Body of pancreas (tissue), 4 donors: ENCODE measurements at places on chromosomes 4 and X. TPM values are rescaled to one million over a fixed set of nuclear protein-coding genes. Genes with fewer than 3 reads are reported as not detected.

The XAGE2 gene
- total RNA-seq, result not detected

The NUP62CL gene
- 3.3 TPM for total RNA-seq

The DAPP1 gene
- total RNA-seq, result 2.3 TPM

DNA sequence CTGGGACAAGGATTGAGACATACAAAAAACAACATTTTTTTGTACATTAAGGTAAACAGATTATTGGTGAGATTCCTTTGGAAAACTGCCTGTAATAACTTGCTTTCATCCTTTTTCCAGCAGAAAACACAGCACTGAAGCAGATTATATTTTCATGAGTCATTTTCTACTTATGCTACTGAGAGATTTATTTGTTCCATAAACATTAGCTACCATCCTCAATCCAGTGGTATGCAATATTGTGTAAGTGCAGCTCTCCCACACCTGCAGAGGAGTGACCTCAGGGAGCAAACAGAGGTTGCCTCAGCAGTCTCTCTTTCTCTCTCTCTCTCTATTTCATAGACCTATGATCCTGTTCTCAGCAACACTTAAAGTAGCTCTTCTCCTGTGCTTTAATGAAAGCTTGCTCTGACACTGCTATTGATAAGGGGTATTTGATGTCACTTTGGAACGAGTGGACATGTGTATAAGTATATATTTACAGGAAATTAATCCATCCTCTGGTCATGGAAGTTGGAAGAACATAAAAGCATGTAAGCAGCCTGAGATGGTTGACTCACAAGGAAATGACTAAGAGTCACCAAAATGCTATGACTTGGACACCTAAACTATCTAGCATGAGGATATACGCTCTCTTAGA lies 163.7 kb upstream of the SPANXC start:
- no peak overlapping the region for H3K4me3 ChIP-seq
- no peak for DNase-seq
- H3K36me3 ChIP-seq, result no peaks in the 10 kb centered on the region
- no peaks in the 10 kb centered on the region for H3K4me1 ChIP-seq

- H3K4me3 ChIP-seq, result no peak overlapping the region
- no peaks in the 10 kb centered on the region for H3K4me1 ChIP-seq
Measured at GRCh38 chrX:9903146-9903545, 64.0 kb upstream of the CLDN34 start.

DNA sequence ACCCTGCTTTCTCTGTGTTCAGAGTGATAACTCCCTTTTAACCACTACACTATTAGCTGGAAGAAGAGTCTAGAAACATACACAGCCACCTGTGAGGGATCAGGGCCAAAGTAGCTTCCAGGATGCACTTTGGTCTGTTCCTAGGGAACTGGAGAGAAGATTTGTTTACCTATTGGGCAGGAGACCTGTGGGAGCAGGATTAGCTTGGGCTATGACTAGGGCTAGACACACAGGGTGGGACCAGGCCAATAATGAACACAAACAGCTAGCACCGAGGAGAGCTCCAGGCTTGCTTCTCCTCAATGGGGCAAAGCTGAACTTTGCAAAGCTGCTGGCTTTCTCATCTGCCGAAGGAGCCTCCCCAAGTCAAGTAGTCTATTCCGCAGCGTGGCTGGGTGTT lies 24.4 kb upstream of the MAP7D3 start:
- H3K27me3 ChIP-seq, result no peaks in the 10 kb centered on the region
- no peak overlapping the region for H3K27ac ChIP-seq
- no peaks in the 10 kb centered on the region for H3K4me1 ChIP-seq
- no peak overlapping the region for H3K4me3 ChIP-seq

- no peaks in the 10 kb centered on the region for H3K36me3 ChIP-seq
- H3K4me1 ChIP-seq, result no peaks in the 10 kb centered on the region
- H3K27me3 ChIP-seq, result no peaks in the 10 kb centered on the region
- no peak for DNase-seq
Measured at GRCh38 chr4:90584051-90584450, 456.9 kb downstream of the CCSER1 start.

- no peaks in the 10 kb centered on the region for H3K27me3 ChIP-seq
- no peaks in the 10 kb centered on the region for H3K36me3 ChIP-seq
- no peak overlapping the region for H3K27ac ChIP-seq
- no peak overlapping the region for H3K4me3 ChIP-seq
- no peak for DNase-seq
Measured at GRCh38 chrX:144840616-144841015, 406.7 kb upstream of the SPANXN1 start.

DNA sequence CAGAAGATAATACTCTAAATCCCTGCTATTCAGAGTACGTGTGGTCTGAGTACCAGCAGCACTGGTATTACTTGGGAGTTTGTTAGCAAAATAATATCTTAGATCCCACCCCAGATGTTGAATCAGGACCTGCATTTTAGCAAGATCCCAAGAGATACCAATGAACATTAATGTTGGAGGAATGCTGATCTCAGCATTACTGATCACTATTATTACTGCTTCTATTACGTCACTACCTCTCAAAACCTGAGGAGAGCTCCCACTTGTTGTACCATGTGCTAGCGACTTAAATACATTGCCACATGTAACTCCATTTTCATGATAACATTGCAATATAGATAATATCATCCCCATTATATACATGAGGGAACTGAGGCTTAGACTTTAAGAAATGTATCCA lies 185.2 kb downstream of the SPRY1 start:
- no peak overlapping the region for H3K4me3 ChIP-seq
- no peaks in the 10 kb centered on the region for H3K36me3 ChIP-seq
- no peaks in the 10 kb centered on the region for H3K4me1 ChIP-seq
- H3K27me3 ChIP-seq, result no peaks in the 10 kb centered on the region

DNA sequence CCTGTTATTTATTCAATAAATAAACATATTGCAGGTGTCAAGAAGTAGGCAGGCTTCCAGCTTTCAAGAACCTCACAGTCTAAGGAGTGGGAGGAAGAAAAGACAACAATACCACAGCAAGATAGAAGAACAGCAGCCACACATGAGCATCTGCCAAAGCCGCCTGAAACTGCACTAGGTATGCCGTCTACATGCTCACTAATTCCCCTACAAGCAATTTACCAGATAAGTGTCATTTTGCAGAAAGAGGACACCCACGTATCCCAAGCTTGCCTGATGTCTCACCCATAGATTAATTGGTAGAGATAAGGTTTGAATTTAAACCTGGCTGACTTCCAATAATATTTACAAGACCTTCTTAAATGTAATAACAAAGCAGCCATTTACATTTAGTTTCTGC lies 439.4 kb upstream of the CPEB2 start:
- DNase-seq, result no peak
- no peaks in the 10 kb centered on the region for H3K27me3 ChIP-seq
- H3K36me3 ChIP-seq, result no peaks in the 10 kb centered on the region
- no peak overlapping the region for H3K27ac ChIP-seq
- no peak overlapping the region for H3K4me3 ChIP-seq
- H3K4me1 ChIP-seq, result no peaks in the 10 kb centered on the region

GRCh38 chr4:183552274-183553146 lies 47.7 kb downstream of the ING2 start:
- H3K27ac ChIP-seq, result no peak overlapping the region
- H3K36me3 ChIP-seq, result no peaks in the 10 kb centered on the region

- no peaks in the 10 kb centered on the region for H3K27me3 ChIP-seq
- no peak for DNase-seq
- H3K36me3 ChIP-seq, result no peaks in the 10 kb centered on the region
- H3K27ac ChIP-seq, result peak overlapping the region; percentile 84
- peaks cover 35% of the 10 kb centered on the region for H3K4me1 ChIP-seq
Measured at GRCh38 chr4:107826421-107826980, 1.8 kb downstream of the SGMS2 start.

DNA sequence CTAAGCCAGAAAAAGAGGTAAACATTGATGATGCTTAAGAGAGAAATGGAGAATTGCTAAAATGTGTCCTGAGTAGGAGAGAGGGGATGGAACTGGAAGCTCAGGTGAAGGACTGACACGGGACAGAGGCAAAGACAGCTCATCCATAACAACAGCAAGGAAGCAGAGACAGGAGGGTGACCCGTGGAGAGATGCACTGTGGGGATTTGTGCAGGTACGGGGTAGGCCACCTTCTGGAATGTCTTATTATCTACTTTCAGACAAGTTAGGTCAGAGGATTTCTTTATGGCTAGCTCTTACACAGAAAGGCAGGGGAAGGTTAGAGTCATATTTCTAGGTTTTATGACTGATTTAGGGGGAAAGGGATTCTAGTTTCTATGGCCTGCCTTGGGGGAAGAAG lies 31.7 kb downstream of the RXFP1 start:
- no peaks in the 10 kb centered on the region for H3K36me3 ChIP-seq
- no peak overlapping the region for H3K4me3 ChIP-seq
- H3K27ac ChIP-seq, result no peak overlapping the region
- H3K27me3 ChIP-seq, result no peaks in the 10 kb centered on the region
- no peak for DNase-seq
